ENCODE measurements at places on chromosomes 16 and 17.

- DNase-seq = no peak
These were observed 433.3 kb downstream of the TOX3 start for GRCh38 chr16:52113533-52114183.

- DNase-seq = peak; percentile 68
These were observed 56.9 kb upstream of the SOX9 start for GRCh38 chr17:72063756-72064450.

DNA sequence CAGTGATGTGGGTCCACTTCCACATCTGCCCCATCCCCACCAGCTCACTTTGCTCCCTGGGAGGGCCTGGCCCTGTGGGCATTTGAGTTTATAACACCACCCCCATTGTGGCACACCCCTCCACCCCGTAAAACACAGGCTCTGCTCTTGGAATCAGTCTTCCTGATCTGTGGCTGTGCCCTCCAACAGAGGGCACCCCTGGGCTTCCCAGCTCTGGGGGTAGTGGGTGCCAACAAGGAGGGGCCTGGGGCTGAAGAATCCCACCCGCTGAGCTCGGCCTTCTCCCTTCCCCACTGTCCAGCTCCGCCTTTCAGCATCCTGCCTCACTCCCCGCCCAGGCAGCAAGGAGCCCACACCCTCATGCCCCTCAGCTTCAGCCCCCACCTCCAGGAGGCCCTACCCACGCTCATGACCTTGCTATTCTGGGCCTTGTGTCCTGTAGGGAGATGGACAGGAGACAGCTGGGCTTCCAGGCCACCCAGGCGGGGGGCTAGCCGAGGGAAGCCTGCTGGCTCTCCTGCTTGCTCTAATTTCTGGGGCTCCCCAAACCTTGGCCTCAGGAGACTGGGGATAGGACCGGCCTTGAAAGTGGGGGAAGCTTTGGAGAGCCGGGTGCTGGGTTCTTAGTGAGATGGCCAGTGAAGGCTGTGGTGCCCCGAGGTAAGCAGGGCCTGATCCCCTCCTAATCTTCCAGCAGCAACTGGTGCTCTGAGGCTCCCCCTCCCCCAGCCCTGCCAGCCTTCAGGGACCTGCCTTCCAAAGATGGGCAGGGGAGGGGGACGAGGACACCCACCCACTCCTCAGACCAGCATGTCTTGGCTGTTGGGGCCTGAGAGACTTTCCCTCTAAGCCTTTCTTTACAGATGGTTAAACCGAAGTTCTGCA is 2.9 kb upstream of the ATP2A1 start:
- peak; percentile 62 for DNase-seq

DNA sequence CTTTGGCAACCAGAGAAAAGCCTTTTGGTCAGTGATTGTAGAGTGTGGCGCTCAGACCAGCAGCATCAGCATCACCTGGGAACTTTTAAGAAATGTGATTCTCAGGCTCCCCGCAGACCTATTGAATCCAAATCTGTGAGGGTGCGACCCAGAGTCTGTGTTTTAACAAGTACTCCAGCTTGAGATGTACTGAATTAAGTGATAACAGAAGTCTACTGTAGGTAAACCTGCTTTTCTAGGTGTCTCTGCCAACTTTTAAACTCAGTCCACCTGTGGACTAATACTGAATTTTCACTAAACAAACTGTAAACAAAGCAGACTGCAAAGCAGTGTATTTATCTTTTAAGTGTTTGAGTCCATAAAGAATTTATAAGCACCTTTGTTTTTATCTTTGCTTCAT is 43.6 kb downstream of the NUP93 start:
- DNase-seq = no peak

GRCh38 chr16:85659805-85660511 is 28.8 kb downstream of the GINS2 start:
- peak; percentile 77 for DNase-seq

- no peak for DNase-seq
These were observed 897.7 kb upstream of the CDH8 start for GRCh38 chr16:62933929-62934328.

DNA sequence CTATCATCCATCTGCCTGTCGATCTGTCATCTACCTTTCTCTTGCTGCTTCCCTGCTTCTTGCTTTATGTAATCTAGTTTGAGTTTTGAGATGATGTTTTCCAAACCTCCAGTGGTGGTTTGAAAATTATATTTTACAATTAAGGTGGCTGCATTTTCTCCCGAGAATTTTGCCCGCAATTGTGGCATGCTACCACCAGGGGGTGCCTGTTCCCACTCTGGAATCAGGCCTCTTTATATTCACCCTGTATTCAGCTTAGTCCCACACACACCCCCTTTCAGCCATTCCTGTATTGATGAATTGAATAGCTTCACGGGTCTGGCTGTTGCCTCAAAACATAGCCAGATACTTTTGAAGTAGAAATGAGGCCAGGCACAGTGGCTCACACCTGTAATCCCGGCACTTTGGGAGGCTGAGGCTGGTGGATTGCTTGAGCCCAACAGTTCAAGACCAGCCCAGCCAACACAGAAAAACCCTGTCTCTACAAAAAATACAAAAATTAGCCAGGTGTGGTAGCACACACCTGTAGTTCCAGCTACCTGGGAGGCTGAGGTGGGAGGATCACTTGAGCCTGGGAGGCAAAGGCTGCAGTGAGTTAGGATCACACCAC is 3.2 kb downstream of the PRSS22 start:
- DNase-seq = no peak

GRCh38 chr17:28372203-28372944 is 880 bp downstream of the SARM1 start:
- peak; percentile 66 for DNase-seq

DNA sequence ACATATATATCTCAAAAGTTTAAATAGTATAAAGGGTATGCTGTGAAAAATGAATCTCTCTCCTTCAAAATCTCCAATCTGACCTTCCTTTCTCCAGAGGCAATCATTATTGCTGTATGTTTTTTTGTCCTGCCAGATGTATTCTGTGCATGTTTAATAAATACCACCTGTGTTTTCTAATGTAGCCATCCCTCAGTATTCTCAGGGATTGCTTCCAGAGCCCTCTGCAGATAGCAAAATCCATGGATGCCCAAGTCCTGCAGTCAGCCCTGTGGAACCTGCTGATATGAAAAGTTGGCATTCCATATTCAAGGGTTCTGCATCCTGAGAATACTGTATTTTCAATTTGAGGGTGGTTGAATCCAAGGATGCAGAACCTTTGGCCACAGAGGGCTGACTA is 42.9 kb downstream of the BPTF start:
- no peak for DNase-seq

DNA sequence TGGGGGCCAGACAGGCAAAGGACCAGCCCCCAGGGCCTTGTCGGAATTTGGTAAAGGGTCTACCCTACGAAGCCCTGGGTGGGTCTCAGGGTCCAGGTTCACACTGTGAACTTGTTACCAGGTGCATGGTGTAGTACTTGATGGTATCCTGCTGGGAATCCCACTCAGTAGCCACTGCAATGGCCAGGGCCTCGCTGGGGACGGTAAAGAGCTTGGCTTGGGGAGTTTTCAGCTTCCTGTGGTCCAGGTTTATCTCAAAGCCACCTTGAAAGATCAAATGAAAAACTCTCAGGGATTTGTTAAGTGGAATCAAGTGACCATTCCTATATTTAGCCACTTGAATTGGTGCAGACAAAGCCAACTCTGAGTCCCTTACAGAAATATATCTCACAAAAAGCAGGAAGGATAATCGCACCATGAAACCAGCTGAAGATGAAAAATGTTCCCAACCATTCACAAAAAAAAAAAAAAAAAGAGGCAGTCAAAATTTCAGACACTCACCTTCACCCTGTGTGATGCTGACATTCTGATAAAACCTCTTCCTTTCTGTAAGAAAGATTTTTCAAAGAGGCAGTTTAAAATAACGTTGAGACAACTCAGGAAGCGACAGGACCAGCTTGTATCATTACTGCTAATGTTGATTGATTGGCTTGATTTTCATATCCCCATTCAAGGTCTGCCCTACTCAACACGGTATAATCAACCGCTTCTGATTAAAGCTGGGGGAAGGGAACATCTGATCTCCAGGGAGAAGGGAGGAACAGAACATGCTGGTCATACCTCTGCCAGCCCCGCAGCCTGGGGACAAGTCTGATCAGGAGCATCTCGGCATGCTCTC is 10.6 kb downstream of the ATPAF2 start:
- no peak for DNase-seq

DNA sequence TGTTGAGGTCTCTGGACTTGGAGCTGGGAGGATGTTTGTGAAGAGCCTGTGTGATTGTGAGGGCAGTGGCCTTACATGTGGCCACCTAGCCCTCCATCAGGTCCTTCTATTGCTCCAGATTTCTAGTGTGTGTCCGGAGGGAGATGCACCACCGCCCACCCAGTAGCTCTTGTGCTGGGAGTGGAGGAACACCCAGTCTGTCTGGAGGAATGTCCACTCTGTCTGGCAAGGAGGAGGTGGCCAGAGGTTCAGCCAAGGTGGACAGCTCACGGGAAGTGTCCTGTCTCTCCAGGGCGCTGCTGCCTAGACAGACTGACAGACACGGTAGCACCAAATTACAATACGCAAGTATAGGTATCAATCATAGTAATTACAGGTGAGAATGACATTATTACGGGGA is 10.6 kb downstream of the RPTOR start:
- DNase-seq = no peak

DNA sequence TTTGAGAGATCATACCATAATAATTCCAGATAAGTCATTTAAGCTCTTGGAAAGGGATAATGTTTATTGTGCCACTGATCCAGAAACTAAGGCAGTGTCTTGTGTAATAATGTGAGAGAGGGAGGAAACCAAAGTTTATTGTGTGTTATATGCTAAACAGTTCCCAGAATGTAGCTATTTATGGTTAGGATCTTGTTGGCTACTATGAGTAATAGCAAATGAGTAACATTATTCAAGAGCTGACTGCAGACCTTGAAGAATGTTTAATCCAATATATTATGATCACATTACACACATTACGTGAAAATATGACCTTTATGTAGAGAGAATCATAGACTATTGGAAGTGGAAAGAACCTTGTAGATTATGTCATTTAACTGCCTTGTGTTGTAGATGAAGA is 139.5 kb downstream of the BCAS3 start:
- peak; percentile 58 for DNase-seq

- no peak for DNase-seq
These were observed 3.1 kb downstream of the BAIAP2 start for GRCh38 chr17:81037798-81038733.

- no peak for DNase-seq
These were observed 14.3 kb downstream of the SNX29 start for GRCh38 chr16:11990702-11991390.

DNA sequence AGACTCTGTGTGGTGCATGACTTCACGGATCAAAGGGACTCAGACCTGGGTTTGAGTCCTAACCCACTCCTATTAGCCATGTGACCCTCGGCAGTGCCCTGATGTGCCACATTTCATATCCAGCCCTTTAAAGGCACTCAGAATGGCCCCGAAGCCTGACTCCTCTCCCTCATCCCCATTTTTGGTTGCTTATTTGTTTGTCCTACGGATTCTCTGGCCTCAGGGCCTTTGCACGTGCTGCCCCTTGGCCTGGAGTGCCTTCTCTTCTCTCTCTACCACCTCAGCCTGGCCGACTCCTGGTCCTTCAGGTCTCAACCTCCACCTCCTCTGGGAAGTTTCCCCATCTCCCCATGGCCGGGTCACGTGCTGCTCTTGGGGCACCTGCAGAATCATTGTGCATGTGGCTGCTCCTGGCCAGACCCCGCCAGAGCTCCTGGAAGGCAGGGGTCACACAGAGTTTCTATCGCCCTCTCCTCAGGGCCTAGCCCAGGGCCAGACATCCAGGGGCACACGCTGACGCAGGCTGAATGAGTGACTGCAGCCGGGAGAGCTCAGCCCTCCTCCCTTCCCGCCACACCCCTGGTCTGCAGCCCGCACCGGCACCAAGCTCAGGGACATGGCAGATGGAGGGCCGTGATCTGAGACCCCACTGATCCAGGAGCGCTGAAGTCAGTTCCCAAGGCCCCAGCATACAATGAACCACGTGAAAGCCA is 22.0 kb upstream of the CIBAR2 start:
- no peak for DNase-seq

GRCh38 chr17:63961355-63962212 is 11.1 kb downstream of the SCN4A start:
- DNase-seq = no peak

DNA sequence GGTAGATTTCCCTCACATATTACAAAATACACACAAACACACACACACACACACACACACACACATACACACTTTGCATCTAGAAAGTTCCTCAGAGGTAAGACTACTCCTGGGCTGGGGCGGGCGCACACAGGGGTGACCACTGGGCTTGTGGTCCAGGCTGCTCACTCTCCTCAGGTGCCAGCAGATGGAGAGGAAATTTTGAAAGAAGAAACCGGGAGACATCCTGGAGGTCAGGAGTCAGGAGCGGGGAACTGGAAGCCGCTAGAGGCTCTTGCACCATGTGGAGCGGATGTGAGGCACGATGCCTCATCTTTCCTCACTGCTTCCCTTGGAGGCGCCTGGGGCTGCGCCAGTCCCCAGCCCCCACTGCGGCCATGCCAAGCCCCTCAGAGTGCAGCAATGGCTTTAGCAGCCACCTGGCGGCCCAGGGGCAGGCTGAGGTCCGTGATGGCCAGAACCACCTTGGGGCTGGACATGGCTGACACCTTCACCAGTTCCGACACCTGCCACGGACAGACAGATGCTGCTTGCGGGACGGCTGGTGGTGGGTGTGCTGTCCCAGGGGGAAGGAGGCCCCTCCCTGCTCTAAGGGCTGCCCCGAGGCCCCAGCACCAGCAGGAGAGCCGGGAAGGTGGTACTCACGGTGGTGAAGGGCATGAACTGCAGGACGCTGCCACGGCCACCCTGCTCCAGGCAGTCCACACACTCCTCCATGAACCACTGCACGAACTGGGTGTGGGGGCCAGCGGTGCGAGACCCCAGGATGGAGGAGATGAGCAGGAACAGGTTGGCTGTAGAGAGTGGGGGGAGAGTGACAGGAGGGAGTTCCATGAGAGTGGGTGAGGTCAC is 4.1 kb downstream of the CSF3 start:
- DNase-seq = peak; percentile 59

GRCh38 chr17:2108170-2108569 is 53.3 kb downstream of the HIC1 start:
- no peak for DNase-seq

GRCh38 chr17:33228548-33228947 is 64.5 kb downstream of the ASIC2 start:
- DNase-seq = no peak
